NT2/D1 (cell line): ENCODE measurements at places on chromosomes 6 and 20.
A peak's percentile ranks its signal among the peaks of the same experiment; 100 is the strongest.

GRCh38 chr6:36241728-36242127, 28.1 kb upstream of the PNPLA1 start:
- DNase-seq: no peak

GRCh38 chr6:109051301-109052017, 43.2 kb downstream of the SESN1 start:
- no peak for DNase-seq

DNA sequence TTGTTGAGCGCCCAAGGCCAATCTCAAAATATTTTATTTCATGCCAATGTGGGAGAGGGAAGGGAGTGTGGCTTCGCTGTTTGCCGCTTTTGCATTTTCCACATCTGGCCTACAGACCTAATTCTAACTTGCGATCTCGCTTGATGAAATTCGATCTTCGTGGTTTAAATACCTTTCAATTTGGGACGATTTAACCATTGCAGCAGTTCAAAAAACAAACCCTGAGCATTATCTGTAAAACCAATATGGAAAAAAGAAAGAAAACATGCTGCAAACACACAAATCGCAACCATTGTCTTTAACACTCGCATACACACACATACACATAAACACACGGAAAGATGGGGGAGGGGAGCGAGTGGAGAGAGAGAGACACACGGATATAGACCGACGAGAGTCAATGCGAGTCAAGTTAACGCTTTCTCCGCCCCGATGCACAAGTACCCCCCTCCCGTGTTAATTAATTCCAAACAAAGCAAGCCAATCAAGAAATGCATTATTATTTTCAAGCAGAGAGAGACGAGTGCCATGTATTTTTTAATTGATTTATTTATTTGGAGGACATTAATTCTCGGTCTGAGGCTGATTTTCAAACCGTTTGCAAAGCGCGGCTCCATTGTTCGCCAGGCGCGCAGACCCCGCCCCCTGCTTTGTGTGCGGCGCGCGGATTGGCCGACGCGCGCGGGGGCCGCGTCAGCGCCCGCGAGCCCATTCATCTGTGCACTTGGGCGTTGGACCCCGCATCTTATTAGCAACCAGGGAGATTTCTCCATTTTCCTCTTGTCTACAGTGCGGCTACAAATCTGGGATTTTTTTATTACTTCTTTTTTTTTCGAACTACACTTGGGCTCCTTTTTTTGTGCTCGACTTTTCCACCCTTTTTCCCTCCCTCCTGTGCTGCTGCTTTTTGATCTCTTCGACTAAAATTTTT, at the start of gene MARCKS:
Gene MARCKS (plus strand): TSS at position 721 of the 931 bp plus-strand sequence. CDS start 401 bp downstream, outside the sequence.
- no peak for DNase-seq

DNA sequence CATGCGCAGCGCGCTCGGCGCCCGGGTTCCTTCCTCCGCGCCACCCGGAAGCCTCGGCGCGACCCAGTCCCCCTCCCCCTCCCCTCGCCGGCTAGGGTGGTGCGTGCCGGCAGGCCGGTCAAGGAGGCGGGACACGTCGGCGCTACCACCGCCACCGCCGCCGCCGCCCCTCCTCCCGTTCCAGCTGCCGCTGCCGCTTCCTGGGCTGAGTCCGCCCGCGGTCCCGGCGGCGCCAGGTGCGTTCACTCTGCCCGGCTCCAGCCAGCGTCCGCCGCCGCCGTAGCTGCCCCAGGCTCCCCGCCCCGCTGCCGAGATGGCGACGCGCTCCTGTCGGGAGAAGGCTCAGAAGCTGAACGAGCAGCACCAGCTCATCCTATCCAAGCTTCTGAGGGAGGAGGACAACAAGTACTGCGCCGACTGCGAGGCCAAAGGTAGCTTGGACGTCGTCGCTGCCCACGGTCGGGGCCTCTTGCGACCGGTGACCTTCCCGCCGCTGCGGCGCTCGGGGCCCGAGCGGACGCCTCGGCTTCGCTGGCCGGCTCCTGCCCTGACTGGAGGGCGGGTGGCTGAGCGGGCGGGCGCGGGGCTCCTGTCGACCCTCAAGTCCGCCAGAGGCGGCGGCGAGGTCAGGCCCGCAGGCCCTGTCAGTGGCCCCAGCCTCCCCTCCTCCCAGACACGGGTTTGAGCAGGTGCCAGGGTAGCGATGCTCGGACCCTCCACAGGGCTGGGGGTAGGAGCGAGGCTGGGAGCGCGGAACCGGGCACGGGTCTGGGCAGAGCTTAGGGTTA, at the start of gene SMAP1:
Gene SMAP1 (plus strand): TSS at position 173 of the 788 bp plus-strand sequence. CDS start 141 bp downstream, at position 314.
- DNase-seq: peak; percentile 81

DNA sequence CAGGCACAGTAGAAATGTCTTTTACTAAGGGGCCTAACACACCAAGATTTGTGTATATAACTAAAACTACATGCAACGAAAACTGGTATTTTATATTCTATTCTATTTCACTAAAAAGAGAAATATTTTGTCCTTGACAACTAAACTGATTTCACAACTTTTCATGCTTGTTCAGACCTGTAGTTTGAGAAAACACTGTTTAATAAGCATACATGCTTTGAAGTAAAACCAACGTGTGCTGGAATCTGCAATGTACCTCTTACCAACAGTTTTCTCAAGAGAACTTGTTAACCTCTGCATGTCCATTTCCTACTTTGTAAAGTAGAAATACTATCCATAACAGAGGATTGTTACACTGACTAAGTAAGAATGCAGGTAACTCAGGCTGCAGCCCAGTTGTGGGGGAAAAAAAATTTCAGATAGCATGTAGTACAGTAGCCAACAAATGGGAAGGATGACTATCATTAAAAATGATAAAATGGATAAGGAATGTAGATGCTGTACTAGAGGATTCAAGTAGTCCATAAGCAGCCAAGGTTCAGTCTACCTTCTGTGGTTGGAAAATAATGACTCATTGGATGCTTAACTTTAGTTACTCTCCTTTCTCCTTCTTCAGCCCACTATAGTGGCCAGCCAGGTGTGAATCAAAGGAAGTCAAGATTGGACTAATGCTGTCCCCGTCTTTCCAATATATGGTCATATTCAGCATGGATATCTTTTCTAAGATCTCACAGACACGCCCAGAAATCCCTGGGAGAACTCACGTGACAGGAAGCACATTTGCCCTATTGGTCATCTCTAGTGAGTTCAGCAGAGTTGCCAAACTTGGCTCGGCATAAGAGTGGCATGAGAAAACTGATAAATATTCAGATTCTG, 65.2 kb downstream of the HFE start:
- DNase-seq: no peak

- no peak for DNase-seq
Observed at GRCh38 chr20:57480444-57481160, 44.3 kb downstream of the CTCFL start.

DNA sequence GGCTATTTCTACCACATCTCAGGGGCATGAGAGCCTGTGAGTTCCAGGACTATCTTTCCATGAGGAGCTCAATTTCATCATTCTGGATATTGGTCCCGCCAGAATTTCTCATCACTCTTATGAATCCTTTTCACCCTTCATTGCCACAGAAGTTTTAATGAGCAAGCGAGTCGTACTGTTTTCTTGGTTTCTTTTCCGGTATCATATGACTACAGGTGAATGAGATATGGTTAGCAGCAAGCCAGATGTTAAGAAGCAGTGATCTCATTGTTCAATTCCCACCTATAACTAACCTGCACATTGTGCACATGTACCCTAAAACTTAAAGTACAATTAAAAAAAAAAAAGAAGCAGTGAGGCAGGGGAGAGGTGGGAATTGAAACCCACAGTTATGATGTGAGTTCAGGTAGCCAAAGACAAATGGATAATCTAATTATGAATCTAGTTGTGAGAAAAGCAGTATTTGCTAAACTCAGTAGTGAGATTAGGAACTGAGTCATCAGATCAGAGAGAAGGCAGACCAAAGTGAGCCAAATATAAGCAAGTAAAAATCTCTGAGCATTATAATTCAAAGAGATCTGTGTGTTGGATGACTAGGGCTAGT, 78.0 kb upstream of the ELOVL5 start:
- DNase-seq: no peak

DNA sequence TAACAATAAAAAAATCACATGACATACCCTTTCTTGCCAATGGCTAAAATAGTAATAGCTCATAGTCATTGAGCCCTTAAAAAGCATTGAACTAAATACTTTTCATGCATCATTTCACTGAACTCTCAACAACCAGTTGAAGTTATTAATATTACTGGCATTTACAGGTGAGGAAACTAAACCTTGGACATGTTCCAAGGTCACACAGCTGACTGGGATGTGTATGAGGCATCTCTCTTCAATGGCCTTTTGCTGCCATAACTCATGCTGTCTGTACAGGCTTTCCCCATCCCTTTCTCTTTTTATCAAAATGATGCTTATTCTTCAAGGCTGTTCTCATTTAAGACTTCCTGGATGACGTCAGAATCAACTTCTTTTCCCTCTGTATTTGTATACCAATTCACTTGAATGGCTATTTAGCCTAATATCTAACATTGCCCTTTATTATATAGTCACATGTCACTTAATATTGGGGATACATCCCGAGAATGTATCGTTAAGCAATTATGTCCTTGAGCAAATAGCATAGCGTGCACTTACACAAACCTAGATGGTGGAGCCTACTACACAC, 476.4 kb downstream of the KIF16B start:
- no peak for DNase-seq

DNA sequence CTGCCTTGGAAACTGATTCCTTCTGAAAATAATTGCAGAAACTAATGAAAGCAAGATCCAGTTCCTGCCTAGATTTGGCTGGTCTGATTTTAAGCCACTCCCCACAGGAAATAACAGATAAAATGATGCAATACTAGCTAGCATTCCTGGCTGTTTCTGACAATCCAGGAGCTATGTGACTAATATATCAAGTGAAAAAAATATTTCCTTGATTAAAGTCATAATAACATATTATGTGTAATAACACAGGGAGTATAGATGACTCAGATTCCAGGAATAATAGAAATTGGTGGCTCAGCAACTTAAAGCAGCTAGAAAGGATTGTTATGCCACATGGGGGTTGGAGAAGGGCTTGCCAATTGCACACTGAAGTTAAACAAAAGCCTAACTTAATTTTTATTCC, 182.7 kb upstream of the SALL4 start:
- no peak for DNase-seq

- no peak for DNase-seq
Observed at GRCh38 chr6:166057431-166057830, 110.2 kb downstream of the TBXT start.

- DNase-seq: no peak
Observed at GRCh38 chr6:79441192-79441591, 96.0 kb downstream of the LCA5 start.
